Endodermal cell (in vitro differentiated cells): ENCODE measurements at places on chromosomes 7 and 10. TPM values are rescaled to one million over a fixed set of nuclear protein-coding genes. Genes with fewer than 3 reads are reported as not detected.

DNA sequence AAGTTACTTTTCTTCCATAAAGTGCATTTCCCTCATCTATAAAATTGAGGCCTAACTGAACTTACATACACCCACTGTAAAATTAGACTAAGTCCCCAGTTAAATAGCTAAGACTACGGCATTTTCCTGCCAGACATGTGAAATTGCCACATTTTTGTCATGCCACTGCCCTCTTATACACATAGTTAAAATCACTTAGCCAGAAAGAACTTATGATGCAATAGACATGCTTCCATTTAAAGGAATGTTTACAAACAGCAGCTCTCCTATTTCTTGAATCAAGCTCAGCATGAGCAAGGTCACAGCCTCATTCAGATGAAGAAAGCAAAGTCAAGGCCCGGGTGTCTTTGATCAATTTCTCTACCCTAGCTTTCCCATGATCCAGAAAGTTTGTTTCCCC lies 175.7 kb downstream of the LRRN3 start:
- no peaks in the 10 kb centered on the region for H3K27me3 ChIP-seq
- no peaks in the 10 kb centered on the region for H3K4me1 ChIP-seq
- H3K27ac ChIP-seq, result no peak overlapping the region
- no peak for DNase-seq

GRCh38 chr7:155506854-155507337 lies 39.5 kb downstream of the CNPY1 start:
- H3K4me1 ChIP-seq, result no peaks in the 10 kb centered on the region
- H3K27ac ChIP-seq, result peak overlapping the region; percentile 5
- no peaks in the 10 kb centered on the region for H3K36me3 ChIP-seq
- H3K4me3 ChIP-seq, result no peak overlapping the region
- peak; percentile 71 for DNase-seq

DNA sequence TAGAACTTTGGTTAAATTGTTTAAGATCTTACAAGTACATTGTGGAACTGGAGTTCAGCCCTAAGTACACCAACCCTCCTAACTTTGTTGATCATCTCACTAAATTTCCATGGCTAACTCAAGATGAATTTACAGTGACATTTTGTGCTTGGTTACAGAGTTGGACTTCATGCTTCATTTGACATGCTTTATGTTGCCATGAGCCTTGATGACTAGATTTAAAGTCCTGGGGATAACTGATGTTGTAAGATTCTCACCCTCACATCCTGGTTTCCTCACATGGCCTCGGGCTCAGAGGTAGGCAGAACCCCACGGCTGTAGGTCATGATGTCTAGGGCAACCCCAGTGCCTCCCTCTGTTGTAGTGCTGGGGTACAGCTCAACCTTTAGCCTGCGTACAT lies 397.2 kb upstream of the IGFBP3 start:
- no peaks in the 10 kb centered on the region for H3K4me1 ChIP-seq
- no peaks in the 10 kb centered on the region for H3K36me3 ChIP-seq
- no peak for DNase-seq
- no peak overlapping the region for H3K27ac ChIP-seq
- H3K4me3 ChIP-seq, result no peak overlapping the region

GRCh38 chr7:79420464-79420863 lies 33.0 kb downstream of the MAGI2 start:
- H3K27me3 ChIP-seq, result no peaks in the 10 kb centered on the region
- H3K36me3 ChIP-seq, result no peaks in the 10 kb centered on the region
- no peaks in the 10 kb centered on the region for H3K4me1 ChIP-seq
- DNase-seq, result no peak
- no peak overlapping the region for H3K4me3 ChIP-seq
- no peak overlapping the region for H3K27ac ChIP-seq

DNA sequence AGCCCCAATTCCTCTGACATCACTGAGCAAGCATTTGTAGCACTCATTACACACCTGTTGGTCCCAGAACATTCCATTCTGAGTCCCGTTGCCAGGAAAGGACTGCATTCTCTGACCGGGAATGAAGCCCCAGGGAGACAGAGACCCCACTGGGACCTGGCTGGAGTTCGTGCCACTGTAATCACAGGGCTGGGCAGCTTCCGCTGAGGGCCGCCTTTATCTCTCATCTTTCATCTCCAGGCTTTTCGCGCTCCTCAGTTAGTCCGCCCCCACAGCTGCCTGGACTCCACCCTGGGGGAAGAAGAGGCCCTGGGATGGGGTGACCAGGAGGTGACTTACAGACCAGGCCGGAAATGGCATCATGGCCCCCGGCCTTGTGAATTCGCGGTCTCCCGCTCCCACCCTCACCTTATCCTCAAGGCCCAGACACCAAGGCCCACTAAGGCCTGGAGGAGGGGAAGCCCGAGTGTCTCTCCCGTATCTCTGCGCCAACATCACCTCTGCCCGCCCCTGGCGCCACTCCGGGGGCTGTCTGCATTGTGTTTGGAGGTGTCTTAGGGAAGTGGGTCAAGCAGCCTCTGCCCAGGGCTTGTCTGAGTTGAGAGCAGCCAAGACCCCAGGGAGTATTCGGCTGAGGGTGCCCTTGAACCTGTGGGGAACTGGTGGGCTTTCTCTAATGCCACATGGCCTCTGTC lies 75.4 kb downstream of the PROSER2 start:
- H3K4me3 ChIP-seq, result no peak overlapping the region
- H3K27me3 ChIP-seq, result no peaks in the 10 kb centered on the region
- no peak overlapping the region for H3K27ac ChIP-seq

GRCh38 chr10:124450783-124451057 lies 885 bp upstream of the NKX1-2 start:
- peak; percentile 68 for DNase-seq
- peak overlapping the region; percentile 21 for H3K4me3 ChIP-seq
- peaks cover 14% of the 10 kb centered on the region for H3K4me1 ChIP-seq
- no peak overlapping the region for H3K27ac ChIP-seq

GRCh38 chr10:63769367-63769766 lies 248.2 kb downstream of the REEP3 start:
- no peak for DNase-seq
- H3K4me3 ChIP-seq, result no peak overlapping the region
- no peaks in the 10 kb centered on the region for H3K36me3 ChIP-seq
- H3K4me1 ChIP-seq, result peaks cover 9% of the 10 kb centered on the region
- H3K27me3 ChIP-seq, result no peaks in the 10 kb centered on the region

DNA sequence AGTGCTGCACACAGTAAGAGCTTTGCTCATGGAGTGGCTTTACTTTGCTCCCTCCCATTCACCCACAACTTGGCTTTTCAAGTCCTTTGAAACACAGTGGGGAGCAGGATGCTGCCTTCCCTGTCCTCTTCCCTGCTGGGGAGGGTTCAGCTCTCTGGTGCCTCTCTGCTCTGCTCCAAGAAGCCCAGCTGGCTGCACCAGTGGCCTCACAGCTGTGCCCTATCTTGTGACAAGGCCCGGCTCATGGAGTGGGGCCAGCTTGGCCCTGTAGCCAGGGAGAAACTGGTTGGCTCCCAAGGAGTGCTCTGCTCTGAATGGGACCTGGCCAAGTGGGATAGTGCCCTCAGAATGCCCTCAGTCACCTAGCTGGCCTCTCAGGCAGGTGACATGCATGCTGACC lies 212.3 kb upstream of the ZMIZ1 start:
- no peak overlapping the region for H3K27ac ChIP-seq
- H3K27me3 ChIP-seq, result no peaks in the 10 kb centered on the region
- H3K4me3 ChIP-seq, result no peak overlapping the region
- no peaks in the 10 kb centered on the region for H3K4me1 ChIP-seq
- DNase-seq, result no peak

DNA sequence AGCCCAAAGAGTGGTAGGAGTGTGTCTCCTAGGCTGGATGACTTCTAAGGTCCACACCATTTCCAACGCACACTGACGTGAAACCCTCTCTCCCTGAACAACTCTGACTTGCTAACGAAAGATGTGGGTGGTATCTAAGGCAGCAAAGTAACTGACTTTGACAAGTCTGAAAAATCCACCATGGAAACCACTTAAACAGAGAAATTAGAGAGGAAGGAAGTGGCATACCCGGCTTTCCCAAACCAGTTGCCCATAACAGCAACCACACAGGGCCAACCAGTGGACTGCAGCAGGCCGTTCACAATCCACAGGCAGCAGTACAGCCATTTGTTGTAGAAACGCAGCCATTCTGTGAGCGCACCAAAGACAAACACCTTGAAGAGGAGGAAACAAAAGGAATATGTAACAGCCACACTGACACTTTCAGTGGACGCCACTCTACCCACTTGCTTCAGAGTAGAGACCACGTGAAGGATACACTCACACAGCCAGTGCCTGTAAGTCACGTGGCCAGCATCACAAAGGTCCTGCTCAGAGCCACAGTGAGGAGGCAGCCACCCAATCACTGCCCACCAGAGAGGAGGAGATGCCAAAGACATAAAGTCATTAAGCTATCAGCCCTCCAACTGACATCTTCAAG lies 39.8 kb downstream of the SLC37A3 start:
- H3K4me1 ChIP-seq, result no peaks in the 10 kb centered on the region
- peaks cover 41% of the 10 kb centered on the region for H3K36me3 ChIP-seq
- no peak overlapping the region for H3K27ac ChIP-seq
- no peak for DNase-seq

- no peaks in the 10 kb centered on the region for H3K4me1 ChIP-seq
- H3K27me3 ChIP-seq, result no peaks in the 10 kb centered on the region
- H3K4me3 ChIP-seq, result no peak overlapping the region
- peak; percentile 93 for DNase-seq
- no peaks in the 10 kb centered on the region for H3K36me3 ChIP-seq
Measured at GRCh38 chr10:70758757-70759514, 26.2 kb downstream of the TBATA start.

GRCh38 chr10:115030483-115031200 lies 62.5 kb upstream of the ATRNL1 start:
- no peak overlapping the region for H3K27ac ChIP-seq
- H3K36me3 ChIP-seq, result no peaks in the 10 kb centered on the region
- DNase-seq, result no peak
- H3K27me3 ChIP-seq, result peaks cover 5% of the 10 kb centered on the region
- H3K4me3 ChIP-seq, result no peak overlapping the region

GRCh38 chr10:25724241-25724640 lies 209.8 kb upstream of the MYO3A start:
- H3K27ac ChIP-seq, result no peak overlapping the region
- H3K4me3 ChIP-seq, result no peak overlapping the region
- peaks cover 4% of the 10 kb centered on the region for H3K4me1 ChIP-seq
- H3K36me3 ChIP-seq, result no peaks in the 10 kb centered on the region
- DNase-seq, result no peak
- no peaks in the 10 kb centered on the region for H3K27me3 ChIP-seq

DNA sequence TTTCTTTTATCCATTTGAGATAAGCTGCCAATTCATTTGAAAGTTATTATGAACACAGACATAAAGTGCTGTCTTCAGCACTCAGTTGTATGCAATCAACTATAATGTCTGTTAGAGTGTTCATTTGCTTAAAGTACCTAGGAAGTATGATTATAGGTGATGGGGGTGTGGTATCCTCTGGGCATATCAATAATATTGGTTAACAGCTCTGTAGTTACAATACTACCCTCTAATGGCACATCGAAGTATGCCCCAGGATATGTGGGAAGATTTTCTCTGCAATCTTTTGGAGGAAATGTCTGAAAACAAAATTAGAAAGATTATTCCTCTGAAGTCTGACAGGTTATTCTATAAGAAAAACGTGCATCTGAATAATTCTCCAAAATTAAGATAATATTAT lies 429.7 kb downstream of the ARL4A start:
- peaks cover 9% of the 10 kb centered on the region for H3K4me1 ChIP-seq
- H3K36me3 ChIP-seq, result no peaks in the 10 kb centered on the region

DNA sequence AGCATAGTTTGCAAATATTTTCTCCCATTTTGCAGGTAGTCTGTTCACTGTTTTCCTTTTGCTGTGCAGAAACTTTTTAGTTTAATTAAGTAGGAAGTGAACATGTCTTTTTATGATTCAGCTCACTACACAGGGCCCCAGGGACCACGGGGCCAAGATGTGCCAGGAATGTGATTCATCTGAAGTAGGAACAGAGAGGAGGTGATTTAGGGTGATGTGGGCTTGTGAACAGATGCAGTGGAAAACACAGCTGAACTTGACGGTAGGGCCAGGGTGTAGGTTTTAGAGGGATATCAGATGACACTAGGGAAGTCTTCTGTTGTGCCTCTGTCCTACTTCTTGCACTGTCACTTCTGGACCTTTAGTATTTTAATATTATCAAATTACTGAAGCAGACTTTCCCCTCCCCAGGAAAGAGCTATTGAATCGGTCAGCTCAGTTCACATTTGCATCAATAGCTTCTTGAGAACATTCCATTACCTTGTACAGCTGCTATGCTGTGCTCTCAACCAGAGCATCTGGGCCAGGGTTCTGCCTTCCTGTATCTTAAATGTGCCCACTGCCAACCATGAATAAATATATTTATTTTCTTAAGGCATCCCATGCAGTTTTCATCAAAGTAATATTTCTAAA lies 96.9 kb downstream of the OSBPL3 start:
- no peak for DNase-seq
- peaks cover 3% of the 10 kb centered on the region for H3K4me1 ChIP-seq
- no peaks in the 10 kb centered on the region for H3K27me3 ChIP-seq
- no peaks in the 10 kb centered on the region for H3K36me3 ChIP-seq
- no peak overlapping the region for H3K4me3 ChIP-seq

- peak overlapping the region; percentile 85 for H3K4me3 ChIP-seq
- peak; percentile 86 for DNase-seq
- H3K27ac ChIP-seq, result peak overlapping the region; percentile 54
- H3K36me3 ChIP-seq, result peaks cover 6% of the 10 kb centered on the region
- H3K27me3 ChIP-seq, result no peaks in the 10 kb centered on the region
Measured at GRCh38 chr10:70053841-70054288, 1.2 kb downstream of the MACROH2A2 start.

DNA sequence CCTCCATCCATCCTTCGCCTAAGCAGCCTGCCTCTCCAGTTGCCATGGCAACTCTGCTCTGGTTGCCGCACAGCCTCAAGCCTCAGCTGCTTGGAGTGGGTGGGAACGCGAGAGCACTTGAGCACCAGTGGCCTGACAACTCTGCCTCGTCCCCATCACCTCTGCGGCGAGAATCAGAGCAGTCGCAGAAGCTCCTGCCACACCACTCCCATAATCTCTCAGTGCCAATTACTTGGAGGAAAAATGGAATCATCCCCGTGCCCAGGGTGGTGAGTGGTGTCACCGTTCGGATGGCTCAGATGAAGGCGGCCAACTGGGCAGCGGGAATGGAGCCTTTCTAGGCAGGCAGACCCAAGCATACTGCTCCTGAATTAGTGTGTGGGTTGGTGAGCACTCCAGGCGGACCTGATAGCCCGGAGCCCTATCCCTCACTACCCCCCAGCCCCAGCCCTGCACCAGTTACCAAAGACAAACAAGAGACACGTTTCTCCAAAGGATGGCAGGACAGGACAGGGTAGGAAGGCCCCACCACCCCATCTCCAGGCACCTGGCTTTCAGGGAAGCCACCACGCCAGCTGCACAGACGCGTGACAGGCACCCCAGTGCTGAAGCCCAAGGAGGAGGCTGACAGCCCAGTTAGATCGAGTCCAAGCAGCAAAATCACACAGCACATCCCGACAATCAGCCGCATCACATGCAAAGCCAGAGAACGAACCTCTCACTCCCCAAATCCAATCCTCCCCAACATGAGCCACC lies 335.4 kb downstream of the PTPRN2 start:
- DNase-seq, result peak; percentile 24
- no peaks in the 10 kb centered on the region for H3K4me1 ChIP-seq
- H3K27me3 ChIP-seq, result no peaks in the 10 kb centered on the region
- no peaks in the 10 kb centered on the region for H3K36me3 ChIP-seq
- no peak overlapping the region for H3K4me3 ChIP-seq

FANK1 gene
- 7.7 and 7.8 TPM in 2 replicates for total RNA-seq

SUFU gene
- total RNA-seq, result 13.8 to 22.2 TPM (median 20.6 TPM) in 3 replicates

TMEM209 gene
- total RNA-seq, result 28.0 and 30.9 TPM in 2 replicates

PTF1A gene
- not detected in 3 replicates for total RNA-seq

CCT6A gene
- 128 to 225 TPM (median 220 TPM) in 3 replicates for total RNA-seq

GNGT1 gene
- 0.11 and 0.22 TPM in 2 replicates for total RNA-seq
